ENCODE measurements at places on chromosomes 4 and X.

- DNase-seq = no peak
Observed at GRCh38 chrX:18966624-18967023, 17.3 kb downstream of the PHKA2 start.

DNA sequence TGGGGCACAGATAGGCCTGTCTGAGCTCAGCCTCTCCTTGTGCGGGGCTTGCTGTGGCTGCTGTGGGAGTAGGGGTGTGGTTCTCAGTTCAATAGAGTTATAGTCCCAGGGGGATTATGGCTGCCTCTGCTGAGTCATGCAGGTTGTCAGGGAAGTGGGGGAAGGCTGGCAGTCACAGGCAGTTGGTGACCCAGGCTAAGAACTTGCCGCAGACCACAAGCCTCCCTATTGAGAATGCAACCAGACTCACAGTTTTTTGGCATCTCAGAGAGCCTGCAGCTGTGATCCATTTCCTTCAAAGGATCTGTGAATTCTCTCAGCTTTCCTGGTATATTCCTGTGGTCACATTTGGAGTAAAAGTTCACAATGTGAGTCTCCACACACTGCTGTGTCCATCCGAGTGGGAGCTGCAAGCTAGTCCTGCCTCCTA lies 364.9 kb downstream of the ZNF674 start:
- DNase-seq = no peak

DNA sequence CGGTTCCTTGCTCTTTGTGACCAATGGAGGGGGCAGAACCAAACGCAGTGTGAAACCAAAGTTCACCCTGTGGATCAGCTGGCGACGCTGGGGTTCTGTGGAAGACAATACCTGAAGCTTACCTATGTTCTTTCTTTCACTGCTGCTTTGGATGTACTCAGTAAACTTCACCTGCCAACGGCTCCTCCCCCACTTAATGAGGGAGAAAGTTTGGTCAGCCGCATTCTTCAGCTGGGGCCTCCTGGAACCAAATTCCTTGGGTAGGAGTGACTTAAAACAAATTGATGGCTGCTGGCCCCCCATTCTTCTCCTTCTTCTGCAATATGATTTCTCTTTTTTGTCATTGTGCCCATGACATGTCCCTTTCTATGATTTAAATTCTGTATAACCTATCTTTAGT lies 282.4 kb downstream of the ANK2 start:
- DNase-seq = no peak

GRCh38 chrX:37658343-37659030 lies 27.1 kb upstream of the XK start:
- no peak for DNase-seq

DNA sequence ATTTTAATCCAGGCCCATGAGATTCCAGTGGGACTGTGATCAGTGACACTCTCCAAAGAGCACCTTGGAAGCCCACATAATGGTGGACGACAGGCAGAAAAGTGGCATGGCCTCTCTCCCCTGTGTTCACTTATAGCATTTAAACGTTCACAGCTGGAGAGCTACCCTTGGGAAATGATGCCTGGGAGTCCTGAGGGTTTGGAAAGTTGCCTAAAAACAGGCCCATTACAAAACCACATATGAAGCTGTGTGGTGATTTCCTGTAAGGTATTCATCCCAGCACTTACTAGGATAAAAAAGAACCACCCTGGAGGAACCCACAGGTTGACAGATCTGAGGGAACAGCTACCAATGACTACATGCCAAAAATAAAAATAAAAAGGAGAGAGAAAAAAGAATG lies 193.2 kb downstream of the RASL11B start:
- DNase-seq = no peak

DNA sequence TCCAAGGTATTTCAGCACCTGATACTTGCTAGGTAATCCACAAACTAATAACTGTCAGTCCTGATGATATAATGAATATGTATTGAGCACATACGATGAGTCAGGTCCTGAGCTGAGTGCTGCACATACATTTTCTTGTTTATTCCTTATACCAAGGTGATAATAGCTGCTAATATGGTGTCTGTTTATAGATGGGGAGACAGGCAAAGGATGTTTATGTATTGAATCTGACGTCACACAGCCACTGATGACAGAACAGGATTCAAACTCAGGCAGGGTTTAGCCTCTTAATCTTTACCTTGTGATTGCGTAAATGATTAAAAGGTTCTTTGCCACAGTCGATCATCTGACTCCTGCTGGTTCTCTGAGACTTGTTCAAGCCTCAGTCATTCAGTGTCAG lies 609.9 kb upstream of the CPEB2 start:
- no peak for DNase-seq

All from stimulated activated CD8-positive, alpha-beta memory T cell treated with anti-CD3 and anti-CD28 coated beads, Interleukin-7, amount 100 ng/mL, for 24 hours (primary cell).